SK-N-MC (cell line): ENCODE measurements at places on chromosomes 11 and 22.

- no peak for DNase-seq
These were observed 19.1 kb downstream of the MUC6 start for GRCh38 chr11:1017269-1018005.

DNA sequence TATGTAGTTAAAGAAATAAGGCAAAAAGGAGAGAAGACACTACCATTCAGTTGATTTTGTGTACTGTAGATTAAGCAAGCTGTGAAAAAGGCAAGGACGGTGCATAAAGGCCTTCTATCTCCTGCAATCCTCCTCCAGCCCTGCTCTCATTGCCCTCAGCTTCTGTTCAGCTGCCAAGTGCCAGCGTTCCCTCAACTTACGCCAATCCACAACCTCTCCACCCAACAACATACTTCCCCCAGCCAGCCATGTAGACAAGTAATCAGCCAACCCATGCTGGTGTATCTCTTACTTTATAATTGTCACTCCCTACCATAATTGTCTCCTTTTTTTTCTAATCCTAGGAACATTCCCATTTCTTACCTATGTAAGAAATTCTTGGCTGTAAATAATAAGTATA is 30.1 kb upstream of the ANO5 start:
- no peak for DNase-seq

DNA sequence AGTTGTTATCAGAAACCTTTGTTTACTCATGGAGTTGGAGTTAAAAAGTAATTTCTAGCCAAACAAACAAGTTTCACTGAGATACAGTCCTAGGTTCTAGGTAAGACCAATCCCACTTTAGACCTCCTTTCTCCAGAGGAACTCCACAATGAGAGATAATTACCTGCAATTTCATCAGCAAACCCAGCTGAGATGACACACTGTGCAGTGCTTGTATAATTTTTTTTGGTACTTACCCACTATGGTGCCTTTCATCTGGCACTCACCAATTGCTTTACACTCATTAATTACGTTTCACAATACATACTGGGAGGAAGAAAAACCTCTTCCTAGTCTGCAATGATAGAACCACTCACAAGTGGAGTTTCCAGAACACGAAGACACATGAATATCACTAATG is 1.8 kb upstream of the MUC15 start:
- DNase-seq = no peak

- DNase-seq = peak; percentile 75
These were observed 13.6 kb upstream of the TMEM216 start for GRCh38 chr11:61378713-61379313.

DNA sequence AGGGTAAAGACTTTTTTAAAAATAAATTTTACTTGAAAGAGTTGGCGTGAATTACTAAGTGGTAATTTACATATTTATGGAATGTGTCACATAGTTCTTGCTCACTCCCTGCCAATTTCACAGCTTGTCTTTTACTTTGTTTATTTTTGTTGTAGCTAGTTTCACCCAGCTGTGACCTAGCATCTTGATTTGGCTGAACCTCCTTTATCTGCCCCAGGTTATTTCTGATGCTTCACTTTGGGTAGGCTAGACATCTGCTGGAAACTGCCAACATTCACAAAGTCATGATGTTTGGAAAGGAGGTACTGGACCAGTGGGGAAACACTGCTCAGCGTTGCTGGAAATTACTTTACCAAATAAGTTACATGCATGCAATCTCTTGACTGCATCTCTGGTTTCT is 1676.0 kb upstream of the RAG2 start:
- DNase-seq = no peak

DNA sequence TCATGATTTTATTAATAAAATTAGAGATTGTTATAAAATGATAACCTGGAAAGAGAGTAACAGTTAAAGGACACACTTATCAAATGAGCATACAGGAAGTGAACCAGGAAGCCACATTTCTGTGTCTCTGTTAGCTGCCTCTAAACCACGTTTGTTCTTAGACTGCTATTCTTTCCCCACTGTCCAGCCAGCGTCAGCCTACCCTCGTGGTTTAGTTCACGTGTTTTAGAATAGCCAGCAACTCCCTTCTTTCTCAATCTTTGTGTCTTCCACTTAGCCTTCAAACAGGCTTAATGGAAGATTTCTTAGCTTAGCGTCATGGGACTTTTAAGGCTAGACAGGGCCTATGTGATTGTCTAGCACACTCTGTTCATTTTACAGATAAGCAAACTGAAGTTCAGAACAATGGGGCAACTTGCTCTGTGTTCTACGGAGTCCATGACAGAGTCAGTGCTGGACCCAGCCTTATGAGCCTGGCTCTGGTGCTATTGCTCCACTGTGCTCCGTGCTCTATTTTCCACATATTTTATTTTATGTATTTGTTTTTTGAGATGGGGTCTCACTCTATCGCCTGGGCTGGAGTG is 27.2 kb downstream of the GRAMD1B start:
- no peak for DNase-seq

DNA sequence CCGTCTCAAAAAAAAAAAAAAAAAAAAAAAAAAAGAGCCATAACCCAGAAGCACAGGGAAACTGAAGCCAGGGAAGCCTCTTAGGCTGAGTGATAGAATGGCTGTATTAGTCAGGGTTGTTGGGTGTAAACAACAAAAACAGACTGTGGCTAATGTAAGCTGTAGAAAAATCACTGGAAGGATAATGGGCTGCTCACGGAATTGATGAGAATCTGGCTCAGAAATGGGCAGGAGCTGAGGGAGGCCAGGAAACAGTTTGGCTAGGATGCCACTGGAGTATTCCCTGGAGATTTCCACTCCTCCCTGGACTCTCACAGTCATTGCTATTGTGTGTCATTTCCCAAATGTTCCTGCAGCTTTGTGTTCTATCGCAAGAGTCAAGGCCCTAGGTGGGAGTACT is 22.4 kb downstream of the SLC22A6 start:
- no peak for DNase-seq

- DNase-seq = peak; percentile 85
These were observed 139.1 kb upstream of the DDI1 start for GRCh38 chr11:103897160-103897936.

GRCh38 chr11:111435046-111435698 is 56.1 kb upstream of the POU2AF1 start:
- no peak for DNase-seq

DNA sequence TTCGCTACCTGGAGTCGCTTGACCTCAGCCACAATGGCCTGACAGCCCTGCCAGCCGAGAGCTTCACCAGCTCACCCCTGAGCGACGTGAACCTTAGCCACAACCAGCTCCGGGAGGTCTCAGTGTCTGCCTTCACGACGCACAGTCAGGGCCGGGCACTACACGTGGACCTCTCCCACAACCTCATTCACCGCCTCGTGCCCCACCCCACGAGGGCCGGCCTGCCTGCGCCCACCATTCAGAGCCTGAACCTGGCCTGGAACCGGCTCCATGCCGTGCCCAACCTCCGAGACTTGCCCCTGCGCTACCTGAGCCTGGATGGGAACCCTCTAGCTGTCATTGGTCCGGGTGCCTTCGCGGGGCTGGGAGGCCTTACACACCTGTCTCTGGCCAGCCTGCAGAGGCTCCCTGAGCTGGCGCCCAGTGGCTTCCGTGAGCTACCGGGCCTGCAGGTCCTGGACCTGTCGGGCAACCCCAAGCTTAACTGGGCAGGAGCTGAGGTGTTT is 12.8 kb downstream of the TSKU start:
- no peak for DNase-seq

GRCh38 chr22:21070690-21071615 is 25.2 kb downstream of the LRRC74B start:
- no peak for DNase-seq

DNA sequence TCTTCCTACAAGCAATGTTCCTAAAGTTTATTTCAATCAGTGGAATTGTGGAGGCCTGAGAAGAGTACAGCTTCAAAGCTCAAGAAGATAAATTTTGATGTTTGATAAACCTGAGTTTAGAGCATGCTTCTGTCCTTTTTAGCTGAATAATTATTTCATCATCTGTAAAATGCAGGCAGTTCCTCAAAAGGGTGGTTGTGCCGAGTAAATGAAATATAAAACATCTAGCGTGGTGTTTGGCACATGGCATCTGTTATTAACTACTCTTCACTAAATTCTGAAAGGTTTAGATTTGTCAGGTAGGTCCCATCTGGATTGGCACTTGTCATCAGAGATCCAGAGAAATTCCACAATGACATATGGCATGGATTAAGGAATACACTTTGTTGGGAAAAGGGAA is 155.1 kb downstream of the DDX10 start:
- no peak for DNase-seq

DNA sequence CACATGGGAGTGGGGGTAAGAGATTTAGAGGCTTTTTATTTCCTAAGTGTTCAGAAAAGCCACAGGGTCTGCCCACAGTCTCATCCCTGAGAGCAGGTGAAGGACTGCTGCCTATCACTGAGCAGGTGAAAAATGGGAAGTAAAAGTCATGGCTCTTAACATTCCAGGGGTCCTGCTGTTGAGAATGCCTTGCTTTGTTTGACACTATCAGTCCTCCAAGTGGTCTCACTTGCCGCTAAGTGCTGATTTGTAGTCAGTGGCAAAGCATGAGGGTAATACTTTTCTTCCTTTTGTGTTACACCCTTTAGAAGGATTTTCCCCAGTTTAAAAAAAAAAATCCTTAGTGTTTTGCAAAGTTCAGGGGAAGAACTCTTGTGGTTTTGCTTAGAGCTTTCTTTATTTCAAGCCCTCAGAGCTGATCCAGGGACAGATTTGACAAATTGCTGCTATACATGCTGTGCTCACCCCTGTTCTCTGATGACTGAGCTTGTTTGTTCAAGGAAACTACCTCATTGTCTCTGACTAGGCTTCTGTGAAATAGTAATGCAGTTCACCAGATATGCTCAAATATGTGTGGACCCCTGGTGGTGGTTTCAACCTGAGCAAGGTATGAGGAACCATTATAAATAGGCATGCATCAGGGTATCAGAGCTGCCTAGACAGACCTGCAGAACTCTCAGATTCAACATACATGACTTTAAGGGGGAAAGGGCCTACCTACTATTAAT is 141.0 kb downstream of the ARHGAP42 start:
- no peak for DNase-seq

- DNase-seq = no peak
These were observed 59.4 kb downstream of the OTOG start for GRCh38 chr11:17606233-17607082.

GRCh38 chr22:39446239-39446721 is 10.5 kb upstream of the MGAT3 start:
- DNase-seq = no peak

DNA sequence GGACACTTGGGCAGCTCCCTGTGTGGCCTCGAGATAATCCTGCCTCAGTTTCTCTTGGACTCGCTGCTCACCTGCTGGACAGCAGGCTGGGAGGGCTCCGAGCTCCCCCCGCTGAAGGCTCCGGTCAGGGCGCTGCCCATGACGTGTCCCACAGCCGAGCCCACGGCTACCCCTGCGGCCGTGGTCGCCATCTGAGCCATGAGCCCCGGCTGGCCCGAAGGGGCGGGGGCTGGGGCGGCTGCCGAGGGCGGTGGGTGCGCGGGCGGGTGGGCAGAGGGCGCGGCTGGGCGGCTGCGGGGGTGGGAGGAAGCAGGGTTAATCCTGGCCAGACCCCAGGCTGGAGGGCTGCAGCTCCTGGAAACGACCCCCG is 484 bp downstream of the CHCHD10 start:
- DNase-seq = no peak

DNA sequence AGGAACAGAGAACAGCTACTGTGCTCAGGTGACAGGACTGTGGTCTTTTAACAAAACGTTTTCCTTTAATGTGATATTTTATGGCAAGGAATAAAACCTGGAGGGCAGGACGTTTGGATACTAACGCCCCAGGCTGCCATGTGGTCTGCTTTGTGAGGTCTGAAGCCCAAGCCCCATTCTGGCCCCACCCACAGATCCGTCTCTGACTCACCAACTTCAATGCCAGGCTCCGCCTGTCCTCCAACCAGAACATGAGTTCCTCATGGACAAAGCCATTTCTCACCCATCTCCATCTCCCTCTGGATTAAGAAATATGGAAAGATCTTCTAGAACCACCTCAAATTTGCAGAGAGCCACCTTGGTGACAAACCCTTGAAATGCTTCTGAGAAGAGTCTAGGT is 148.8 kb downstream of the CRYBB2 start:
- no peak for DNase-seq

DNA sequence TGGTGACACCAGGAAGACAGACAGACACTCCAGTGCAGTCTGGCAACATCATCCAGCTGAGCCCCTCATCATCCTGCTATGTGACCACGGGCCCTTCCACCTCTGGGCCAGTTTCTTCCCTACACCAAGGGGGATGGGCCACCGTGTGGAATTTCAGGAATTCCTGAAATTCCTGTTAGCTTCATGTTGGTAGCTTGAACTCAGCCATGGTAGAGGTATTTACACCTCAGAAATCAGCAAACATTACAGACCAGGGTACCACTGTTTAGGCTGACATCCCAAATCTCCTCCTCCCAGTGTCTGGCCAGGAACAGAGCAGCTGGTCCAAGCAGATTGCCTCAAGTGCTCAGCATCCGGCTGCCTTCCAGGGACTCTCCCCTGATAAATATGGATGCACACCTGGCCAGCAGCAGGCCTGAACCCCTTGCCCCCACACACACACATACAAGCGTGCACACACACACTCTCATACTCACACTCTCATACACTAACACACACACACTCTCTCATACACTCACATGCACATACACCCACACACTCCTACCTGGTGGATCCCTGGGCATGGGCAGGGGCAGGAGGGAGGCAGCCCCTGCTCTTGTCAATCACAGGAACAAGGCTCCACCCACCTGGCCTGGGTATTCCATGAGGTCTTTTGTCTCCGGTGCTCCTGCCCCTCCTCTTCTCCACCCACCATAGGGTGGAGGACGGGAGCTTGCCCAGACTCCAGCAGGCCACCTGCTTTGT is 85.2 kb downstream of the BUD13 start:
- no peak for DNase-seq

DNA sequence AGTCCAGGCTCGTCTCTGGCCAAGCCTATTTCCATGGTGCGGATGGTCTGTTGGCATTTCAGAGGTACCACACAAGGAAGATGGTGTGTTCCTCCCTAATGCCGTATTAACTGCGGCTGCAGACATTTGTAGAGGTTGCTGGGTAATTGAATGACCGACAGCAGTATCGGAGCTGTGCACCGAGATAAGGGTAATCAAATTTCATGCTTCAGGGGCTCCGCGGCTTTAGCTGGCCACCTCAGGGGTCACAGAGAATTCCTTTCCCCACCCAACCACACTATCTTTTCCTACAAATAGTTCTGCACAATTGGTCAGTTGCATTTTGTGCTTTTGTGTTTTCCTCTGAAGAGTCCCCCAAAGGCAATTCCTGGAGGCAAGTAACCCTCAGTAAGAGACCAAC is 297.4 kb downstream of the OPCML start:
- DNase-seq = no peak

- no peak for DNase-seq
These were observed 6.7 kb downstream of the ANKRD13D start for GRCh38 chr11:67295846-67296245.
